ENCODE measurements at places on chromosomes 7 and 10.

DNA sequence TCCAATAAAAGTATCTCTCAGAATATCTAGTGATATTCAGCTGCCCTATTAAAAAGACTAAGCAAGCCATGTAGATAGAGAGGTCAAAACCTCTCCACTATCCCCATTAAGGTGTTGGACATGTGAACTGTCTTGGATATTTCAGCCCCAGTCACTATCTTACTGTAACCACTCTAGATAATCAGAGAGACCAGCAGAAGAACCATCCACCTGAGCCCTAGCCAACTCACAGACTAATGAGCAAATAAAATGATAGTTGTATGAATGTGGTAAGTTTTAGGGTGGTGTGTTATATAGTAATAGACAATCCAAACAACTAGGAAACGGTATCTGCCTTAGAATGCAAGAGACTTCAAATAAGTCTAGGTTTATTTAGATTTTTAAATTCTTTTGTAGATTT, 268.6 kb upstream of the KLF14 start:
- no peak for DNase-seq

DNA sequence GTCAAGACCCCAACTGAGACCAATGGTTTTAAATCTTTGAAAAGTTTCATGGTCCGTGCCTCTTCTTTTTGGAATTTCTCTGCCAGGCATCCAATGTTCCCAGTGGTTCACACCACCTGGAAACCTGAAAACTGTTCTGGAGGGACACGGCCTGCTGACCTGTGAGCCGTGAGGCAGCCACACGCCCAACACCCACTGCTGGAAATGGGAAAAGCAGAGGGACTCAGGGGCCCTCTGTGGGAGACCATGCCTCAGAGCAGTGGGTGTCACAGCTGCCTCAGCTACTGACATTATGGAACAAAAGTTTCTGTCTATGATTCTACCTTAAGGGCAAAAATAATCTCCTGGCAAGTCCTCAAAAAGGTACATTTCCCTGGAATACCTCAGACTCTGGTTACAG, 70.4 kb upstream of the VIPR2 start:
- no peak for DNase-seq

DNA sequence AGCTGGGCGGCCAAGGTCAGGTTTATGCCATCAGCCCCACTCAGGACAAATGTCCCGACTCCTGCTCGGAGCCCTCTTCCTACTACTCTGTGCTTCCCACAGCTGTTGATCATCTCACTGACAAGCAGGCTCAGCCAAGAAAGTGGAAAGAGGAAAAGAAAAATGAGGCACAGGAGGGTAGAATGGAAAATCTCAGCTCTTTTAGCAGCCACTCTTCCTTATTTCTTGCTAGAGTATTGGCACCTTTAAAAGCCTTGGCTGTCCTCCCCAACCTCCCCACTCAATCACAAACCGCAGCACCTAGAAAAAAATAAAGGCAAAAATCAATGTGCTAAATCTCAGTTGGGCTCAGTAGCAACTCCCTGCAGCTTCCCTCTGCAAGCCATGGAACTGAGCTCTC, 35.3 kb upstream of the AGK start:
- DNase-seq = no peak

DNA sequence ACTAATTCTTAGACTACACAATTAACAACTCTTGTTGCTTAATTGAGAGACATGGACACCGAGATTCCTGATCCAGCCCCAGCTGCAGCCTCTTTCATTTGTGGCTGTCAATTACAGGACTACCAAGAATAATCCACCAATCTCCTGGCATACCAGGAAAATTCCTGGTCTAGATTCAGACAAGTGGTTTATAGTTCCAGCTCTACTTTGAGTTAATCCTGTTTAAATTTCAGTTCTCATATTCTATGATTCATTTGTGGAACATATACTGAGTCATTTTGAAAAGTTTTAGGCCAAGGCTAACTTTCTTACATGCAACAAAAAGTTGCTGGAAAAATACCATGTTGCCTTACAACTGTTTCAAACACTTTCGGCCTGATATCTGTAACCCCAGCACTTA, 253.5 kb downstream of the MAGI2 start:
- no peak for DNase-seq

- DNase-seq = no peak
These were observed 22.3 kb downstream of the CACUL1 start for GRCh38 chr10:118732245-118733165.

DNA sequence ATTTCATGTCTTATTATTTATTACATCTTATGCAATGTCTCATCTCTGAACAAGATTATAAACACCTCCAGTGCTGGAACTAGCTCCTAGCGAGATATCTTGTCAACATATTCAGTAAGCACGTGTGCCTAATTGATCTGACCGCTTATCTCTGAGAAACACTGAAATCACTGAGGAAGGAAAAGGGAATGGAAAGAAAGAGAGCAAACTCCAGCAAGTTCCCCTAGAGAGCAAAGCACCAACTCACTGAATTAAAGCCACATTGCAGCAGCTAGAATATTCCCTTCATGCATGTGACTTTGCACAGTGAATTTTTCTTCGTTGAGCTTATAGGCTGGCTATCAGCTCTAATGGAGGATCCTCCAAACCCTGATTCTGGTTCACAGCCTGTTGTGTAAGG, 177.1 kb upstream of the FRMD4A start:
- no peak for DNase-seq

GRCh38 chr7:22578007-22578733, 78.2 kb upstream of the STEAP1B start:
- no peak for DNase-seq

- no peak for DNase-seq
These were observed 80.7 kb downstream of the FZD1 start for GRCh38 chr7:91344911-91345310.

GRCh38 chr7:148838905-148839304, 45.2 kb downstream of the EZH2 start:
- no peak for DNase-seq

GRCh38 chr10:119687192-119688032, 36.2 kb downstream of the BAG3 start:
- no peak for DNase-seq

DNA sequence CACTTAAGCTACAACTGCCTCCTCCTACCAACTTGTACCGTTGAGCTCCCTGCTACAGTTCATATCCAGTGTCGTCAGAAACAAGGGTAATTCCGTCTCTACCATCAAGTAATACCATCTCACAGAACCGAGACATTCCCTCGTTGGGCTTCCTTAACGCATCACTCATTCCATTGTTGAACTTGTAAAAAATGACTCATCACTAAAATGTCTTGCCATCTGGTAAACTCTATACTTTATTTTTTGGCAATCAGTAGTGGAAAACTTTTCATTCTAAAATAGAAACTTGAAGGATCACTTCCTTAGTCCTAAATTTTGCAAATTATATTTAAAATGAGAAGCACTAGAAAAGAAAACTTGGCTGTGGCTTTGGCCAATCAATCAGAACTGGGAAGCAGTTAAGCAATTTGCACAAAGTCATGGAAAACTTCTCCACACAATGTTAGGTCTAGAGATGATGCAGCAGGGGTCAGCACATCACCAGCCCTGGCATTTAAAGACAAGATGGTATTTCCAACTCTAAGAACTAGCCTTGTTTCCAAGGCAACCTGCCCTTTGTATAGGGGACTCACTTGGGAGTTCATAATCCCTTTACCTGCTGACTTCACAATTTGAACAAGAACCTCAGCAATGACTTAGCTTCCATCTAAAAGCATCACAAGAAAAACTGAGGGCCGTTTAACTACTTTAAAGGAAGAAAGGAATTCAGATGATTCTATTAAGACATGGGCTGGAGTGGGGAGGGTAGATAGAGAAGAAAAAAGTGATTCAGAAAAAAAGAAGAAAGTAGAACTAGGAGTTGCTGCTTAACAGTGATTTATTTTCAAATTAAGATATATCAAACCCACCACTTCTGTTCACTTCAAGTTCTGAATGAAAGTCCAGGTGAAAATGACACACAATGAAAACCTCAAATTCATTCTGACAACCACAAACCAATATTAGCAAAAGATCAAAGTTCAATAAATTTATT, 288.1 kb downstream of the PARD3 start:
- DNase-seq = no peak

DNA sequence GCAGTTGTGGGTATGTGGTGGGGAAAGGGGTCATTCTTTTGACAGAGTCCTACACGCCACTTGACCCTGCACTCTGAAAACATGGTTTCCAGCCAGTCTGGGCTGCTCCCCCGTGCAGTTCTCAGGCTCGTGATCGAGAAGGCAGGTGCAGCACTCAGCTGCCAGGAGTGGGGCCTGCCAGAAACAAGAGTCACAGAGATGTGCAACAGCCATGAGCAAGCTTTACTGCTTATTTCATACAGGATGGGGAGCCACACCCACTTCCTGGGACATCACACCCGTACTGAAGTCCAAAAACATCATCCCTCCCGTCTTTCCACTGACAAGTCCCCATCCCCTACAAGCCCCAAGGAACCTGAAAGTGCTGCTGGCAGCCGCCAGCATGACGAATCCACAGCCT, 9.3 kb downstream of the ATG9B start:
- peak; percentile 85 for DNase-seq

DNA sequence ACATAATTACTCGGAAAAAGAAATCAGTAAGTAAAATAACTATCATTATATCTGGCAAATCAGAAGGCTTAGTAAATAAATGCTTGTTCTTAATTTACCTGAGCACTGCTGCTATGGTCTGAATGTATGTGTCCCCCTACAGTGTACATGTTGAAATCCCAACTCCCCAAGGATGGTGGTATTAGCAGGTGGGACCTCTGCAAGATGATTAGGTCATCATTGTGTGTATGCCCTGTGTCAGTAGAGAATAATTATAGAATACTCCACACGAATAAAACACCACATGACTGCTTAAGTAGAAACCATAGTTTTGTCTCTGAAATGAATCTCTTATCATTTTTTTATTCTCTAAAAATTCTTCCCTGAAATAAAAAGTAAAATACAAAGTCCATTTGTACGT, 101.6 kb downstream of the RNF133 start:
- DNase-seq = no peak

- DNase-seq = no peak
These were observed 280.0 kb downstream of the CACNA2D1 start for GRCh38 chr7:82163586-82163985.

- no peak for DNase-seq
These were observed 28.5 kb downstream of the MAP3K8 start for GRCh38 chr10:30462513-30462912.

DNA sequence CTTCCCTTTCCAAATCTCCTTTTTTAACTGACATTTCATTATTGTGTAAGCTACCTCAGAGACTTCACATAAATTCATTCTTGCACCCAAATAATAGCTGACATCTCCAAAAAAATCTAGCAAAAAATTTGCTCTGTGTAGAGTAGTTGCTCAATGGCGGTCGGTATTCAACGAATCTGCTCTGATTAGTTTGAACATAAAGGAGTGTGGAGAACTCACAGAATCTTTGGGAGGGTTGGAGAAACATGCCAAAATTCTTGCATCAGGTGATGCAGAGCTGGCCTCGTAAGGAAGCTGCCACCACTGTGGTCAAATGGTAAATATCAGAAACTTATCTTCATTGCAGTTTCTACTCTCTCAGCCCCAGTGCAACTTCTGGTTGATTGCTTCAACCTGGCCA, 201.2 kb upstream of the MDFIC start:
- DNase-seq = no peak

DNA sequence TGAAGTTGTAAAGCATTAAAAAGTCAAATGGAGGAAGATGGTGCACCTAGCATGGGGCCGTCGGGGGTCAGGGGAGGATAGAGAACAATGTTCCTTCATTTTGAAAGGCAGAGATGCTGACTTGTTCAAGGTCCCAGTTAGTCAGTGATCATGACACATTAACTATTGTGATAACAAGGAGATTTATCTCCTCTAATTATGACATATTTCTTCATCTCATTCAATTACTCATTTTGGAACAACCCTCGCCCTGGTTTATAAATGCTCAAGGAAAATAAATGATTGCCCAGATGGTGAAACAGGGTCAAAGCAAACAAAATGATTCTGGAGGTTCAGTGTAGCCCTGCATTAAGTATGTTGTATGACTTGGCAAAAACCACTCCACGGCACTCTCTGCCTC, 106.2 kb downstream of the ITIH5 start:
- no peak for DNase-seq
